Stimulated activated CD8-positive, alpha-beta memory T cell treated with anti-CD3 and anti-CD28 coated beads, Interleukin-15, amount 100 ng/mL, for 48 hours (primary cell): ENCODE measurements at places on chromosomes 7 and 10.

DNA sequence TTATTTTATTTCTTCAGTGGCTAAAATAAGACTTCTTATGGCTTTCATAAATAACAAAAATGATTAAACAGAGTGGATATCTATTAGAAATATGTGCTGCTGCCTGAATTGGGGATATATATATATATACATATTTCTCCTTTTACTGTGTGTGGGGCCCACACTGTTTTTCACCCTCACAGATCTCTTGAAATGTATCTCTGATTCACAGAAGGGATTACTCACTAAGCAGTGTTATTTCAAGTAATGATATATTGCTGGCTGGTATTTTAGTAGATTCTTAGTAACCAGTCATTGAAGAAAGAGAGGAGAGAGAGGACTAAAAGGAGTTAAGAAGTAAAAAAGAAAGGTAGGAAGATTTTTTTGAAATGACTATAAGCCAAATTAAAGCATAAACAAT, 308.6 kb upstream of the NRP1 start:
- DNase-seq: no peak

GRCh38 chr10:35392482-35393228, 56.3 kb downstream of the CCNY start:
- no peak for DNase-seq

DNA sequence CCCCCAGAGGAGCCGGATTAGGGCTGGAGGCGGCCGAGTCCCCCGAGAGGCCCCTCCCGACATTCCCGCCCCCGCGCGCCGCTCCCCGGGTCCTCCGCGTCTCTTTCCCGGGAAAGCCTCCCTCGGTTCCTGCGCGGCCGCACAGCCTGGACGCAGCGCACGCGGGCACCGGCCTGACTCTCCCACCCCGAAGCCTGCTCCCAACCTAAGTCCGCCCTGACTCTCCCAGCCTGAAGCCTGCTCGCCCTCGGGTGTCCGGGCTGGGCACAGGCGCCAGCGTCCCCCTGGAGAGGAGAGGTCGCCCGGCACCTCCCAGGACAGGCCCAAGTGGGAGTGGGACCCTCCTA, 441 bp upstream of the VENTX start:
- DNase-seq: no peak

GRCh38 chr10:95531994-95532399, 29.2 kb downstream of the SORBS1 start:
- DNase-seq: no peak

- no peak for DNase-seq
Measured at GRCh38 chr10:60828489-60828852, 50.2 kb downstream of the CDK1 start.

DNA sequence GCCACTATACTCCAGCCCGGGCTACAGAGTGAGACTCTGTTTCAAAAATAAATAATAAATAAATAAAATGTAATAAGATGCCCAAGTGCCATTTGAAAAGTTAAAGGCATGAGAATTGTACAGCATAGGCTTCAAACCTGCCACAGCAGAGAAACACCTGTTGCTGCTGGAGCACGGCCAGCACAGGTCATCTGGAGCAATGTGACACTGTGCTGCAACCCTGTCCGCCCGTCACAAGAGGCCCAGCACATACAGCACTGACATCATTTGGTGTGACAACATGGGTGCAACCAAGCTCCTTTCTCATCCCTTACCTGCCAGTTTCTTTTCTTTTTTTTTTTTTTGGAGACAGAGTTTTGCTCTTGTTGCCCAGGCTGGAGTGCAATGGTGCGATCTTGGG, 1.3 kb downstream of the RFC2 start:
- DNase-seq: no peak

DNA sequence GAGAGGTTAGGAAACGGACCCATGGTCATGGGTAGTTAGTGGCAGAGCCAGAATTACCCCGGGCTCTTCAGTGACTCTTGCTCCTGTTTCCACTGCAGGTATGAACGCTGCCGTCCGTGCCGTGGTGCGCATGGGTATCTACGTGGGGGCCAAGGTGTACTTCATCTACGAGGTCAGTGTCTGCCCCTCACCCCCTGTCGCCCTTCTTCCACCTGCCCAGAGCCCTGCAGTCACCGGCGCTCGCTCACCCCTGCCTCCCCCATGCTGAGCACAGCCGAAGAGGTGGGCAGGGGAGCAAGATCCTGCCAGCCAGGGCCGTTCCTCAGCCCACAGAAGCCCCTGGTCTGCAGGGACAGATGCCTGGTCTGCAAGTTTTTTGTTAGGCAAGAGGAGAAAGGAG, 14.9 kb downstream of the PFKP start:
- DNase-seq: no peak

GRCh38 chr7:90933041-90933440, 331.2 kb upstream of the FZD1 start:
- no peak for DNase-seq

GRCh38 chr10:130498042-130498441, 361.9 kb downstream of the GLRX3 start:
- DNase-seq: no peak

- no peak for DNase-seq
Measured at GRCh38 chr10:124315591-124316270, 103.0 kb downstream of the OAT start.

DNA sequence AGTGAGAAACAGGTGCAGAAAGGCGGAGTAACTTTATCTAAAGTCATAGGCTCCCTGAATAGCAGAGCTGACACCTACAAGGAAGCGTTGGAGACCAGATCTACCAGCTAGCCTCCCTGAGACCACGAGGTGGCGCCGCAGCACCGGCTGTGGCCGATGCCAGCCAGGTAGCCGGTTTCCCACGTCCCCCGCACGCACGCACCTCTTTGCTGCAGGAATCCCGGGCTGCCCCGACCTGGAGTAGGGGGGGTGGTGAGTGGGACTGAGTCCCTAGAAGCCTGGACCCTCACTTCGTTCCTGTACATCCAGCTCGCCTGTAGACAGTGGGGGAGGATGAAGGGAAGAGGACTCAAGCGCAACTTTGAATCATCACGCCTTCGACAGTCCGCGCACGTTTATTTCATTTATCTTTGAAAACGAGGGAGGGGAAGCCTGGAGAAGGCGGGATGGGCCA, 3.7 kb downstream of the ELOVL3 start:
- peak; percentile 71 for DNase-seq

DNA sequence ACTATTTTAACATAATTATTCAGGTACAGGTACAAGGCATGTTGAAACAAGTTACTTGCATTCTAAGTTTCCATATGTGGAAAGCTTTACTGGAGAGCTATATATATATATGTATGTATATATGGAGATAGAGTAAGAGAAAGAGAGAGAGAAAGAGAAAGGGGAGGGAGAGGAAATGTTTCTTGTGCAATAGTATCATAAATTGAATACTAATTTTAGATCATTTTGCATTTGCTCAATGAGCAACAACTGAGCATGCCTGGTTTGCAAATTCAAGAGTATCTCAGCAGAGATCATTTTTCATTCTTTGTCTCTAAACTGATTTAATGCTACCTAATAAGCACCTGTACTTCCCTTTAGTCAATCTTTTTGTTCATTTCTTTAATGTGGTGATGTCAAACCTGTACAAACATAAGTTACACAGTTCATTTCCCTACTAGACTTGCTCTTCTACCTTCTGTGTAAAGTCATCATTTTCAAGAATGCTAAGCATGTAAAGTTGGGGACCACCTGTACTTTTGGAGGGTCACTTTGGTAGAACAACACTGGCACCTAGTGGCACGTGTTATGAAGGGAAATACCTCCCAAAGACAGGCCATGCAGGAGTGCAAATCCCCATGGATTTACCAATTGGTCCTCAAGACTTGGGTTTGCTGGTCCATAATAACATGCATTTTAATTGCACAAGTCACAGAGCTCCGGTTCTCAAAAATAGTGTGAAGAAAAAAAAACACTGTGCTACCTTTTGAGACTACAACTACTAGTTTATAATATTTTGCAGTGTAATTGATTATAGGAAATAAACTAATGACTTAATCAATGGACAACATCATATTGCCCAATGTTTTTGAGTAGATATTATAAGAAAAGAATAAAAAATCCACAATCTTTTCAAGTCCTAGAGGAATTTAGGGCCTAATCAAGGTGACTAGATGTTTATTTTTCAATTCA, 431.2 kb upstream of the IGFBP3 start:
- DNase-seq: no peak
